ENCODE measurements at places on chromosomes 4 and X.

GRCh38 chrX:43633757-43634156 lies 22.3 kb upstream of the MAOA start:
- no peak for DNase-seq

DNA sequence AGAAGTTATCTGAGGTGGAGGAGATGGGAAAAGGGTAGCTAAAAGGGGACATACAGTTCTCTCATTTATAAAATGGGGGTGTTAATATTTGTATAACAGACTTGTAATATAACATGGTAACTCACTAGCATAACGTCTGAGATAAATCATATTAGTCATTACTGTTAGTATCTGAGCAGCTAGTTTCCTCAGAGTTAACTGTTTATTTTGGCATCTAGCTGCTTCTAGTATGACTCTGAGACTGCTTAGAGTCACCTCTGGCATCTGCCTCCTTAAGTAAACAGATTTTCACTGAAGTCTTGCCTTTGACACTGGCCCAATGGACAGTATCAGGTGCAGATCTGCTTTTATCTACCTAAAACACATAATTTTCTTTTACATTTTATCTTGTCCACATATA lies 58.1 kb downstream of the SLC30A9 start:
- DNase-seq = peak; percentile 27

DNA sequence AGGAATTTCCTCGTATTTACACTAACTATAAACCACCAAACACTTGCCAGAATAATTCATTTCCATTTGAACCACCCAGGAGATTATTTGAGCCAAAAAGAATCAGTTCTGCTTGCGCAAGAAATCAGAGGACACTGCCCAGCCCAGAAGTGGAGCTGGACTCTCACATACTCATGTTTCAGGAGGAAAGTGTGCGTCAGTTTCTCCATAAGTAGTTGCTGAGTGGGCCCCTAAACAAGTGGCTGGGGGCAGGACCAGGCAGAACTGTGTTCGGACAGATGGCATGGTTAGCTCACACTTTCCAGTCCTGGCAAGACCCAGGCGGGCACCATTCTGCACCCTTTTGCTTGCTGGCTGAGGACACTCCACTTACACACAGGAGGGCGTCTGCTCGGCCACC lies 38.8 kb downstream of the BTC start:
- DNase-seq = no peak

DNA sequence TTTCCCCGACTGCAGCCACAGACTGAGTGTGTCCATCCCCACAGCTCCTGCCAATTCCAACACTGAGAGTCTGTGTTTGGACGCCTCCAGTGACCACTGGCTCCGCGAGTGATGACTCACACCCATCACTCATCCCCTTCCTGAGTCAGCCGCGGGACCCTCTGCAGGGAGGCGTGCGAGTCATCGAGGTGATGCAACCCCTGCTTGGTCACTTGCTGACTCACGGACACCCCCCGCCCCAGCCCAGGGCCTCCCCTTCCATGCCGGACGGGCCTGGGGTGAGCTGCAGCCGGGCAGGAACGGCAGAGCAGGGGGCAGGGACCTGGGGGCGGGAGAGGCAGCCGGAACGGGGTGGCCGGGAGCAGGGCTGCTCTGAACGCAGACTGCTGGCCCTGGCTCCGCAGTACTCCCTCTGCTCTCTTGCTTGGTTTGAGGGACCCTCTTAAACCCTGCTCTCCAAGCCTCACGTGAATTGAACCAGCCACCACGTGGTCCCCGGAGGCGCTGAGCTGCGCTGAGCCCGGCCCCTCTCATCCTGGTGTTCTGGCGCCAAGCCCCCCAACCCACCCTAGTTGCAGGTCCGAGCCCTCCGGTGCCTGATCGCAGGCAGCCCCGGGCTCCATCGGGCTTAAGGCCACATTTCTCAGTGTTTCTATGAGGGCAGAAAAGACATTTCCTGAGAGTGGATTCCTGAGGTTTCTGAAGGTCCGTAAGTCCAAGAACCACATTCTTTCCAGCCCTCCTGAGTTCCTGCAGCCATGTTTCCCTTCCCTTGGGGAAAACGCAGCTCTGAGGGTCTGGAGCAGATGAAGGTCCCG lies 32.4 kb downstream of the FGFRL1 start:
- peak; percentile 99 for DNase-seq

DNA sequence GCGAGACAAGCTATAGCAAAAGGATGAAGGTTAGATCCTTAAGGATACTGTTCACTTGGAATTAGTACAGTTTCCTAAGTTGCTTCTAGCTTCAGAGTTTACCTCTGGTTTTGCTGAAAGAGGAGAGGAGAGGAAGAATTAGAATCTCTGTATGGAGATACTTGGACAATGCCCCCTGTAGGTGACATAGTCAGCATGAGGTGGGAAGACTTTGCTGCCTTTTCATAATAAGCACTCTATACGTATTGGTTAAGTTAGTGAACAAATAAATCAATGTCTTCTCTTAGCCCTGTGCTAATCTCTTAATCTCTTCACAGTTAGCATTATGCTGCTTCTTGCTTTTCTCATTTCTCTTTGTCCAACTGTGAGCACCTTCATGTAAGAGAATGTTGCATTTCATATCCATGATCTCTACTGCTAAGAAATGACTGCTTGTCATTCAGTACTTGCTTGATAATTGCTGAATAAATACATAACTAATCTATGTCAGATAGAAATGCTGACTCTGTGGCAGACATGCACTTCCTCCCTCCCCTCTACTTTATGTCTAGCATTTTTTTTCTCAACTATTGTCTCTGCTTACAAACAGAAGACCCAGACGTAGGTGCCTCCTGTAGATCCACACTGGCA lies 527.2 kb downstream of the GBA3 start:
- DNase-seq = no peak

- DNase-seq = peak; percentile 22
These were observed 42.7 kb downstream of the ASMT start for GRCh38 chrX:1657367-1658070.

DNA sequence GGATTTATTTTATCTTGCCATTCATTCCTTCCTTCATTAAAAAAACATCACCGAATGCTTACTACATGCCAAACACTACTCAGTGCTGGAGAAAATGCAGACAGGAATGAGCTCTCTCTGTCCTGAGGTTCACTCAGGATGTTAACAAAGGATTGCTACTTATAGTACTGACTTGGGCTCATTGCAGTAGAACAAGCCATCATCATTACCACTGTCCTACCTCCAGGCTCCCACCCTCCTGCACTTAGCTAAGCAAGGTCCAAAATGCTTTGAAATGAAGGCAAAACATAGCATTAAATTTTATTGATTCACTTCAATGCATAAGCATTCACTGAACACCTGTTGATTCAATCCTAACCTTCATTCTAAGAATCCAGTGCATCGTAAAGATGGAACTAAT lies 159.8 kb upstream of the RADX start:
- DNase-seq = no peak

GRCh38 chr4:10456595-10457254 lies 501 bp downstream of the ZNF518B start:
- peak; percentile 73 for DNase-seq

All from fibroblast of skin of scalp (primary cell).